NCI-H1092 (cell line): ENCODE measurements at places on chromosomes 7 and 10.

GRCh38 chr10:102267748-102268147 is 22.4 kb downstream of the GBF1 start:
- no peak for DNase-seq

DNA sequence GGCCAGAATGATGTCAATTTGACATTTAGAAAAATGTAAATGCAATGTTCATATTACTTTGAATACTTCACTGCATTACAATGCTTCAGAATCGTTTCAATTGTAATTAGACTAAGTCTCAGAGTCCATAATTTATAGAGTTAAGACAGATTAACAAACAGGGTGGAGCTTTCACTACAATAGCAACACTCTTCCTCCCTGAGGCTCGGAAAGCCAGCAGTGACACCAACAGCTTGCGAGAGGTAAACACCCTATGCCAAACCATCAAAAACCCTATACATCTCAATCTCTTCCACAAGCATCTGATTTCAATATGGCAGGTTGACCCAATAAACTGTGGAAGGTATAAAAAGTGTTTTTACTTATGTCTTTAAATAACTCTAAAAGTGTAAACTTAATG is 72.2 kb downstream of the DOCK4 start:
- DNase-seq: no peak

DNA sequence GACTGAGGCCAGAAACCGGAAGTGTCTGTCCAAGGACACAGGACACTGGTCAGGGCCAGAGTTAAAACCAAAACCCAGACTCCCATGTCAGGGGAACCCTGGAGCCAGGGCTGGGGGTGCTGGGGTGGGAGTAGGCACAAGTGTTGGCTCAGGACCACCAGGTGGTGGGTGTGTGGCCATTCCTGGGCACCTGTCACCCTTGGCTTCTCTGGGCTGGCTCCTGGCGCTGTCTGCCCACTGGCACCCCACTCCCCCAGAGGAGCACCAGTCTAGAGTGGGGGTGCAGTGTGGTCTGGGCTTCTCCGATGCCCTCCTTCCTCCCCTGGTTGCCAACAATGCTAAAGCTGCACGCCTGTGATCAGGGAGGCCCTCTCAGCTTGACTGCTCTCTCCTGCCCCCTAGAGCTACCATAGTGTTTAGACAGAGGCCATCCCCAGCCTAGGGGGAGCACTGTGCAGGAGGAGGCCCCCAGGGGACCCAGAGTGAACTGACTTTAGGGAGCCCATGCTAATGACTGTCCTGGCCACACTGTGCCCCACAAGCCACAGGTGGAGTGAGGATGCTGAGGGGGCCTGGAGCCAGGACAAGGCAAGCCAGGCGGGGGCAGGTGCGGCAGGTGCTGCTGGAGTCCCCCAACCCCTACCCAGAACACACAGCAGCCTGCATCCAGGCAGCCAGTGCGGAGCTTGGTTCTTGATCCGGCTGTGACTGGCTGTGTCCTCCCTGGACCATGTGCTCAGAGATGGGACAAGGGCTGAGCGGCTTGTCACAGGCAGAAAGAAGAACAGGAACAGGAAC is 11.0 kb downstream of the RASGEF1A start:
- DNase-seq: no peak

GRCh38 chr7:79709574-79710409 is 256.3 kb upstream of the MAGI2 start:
- peak; percentile 25 for DNase-seq

DNA sequence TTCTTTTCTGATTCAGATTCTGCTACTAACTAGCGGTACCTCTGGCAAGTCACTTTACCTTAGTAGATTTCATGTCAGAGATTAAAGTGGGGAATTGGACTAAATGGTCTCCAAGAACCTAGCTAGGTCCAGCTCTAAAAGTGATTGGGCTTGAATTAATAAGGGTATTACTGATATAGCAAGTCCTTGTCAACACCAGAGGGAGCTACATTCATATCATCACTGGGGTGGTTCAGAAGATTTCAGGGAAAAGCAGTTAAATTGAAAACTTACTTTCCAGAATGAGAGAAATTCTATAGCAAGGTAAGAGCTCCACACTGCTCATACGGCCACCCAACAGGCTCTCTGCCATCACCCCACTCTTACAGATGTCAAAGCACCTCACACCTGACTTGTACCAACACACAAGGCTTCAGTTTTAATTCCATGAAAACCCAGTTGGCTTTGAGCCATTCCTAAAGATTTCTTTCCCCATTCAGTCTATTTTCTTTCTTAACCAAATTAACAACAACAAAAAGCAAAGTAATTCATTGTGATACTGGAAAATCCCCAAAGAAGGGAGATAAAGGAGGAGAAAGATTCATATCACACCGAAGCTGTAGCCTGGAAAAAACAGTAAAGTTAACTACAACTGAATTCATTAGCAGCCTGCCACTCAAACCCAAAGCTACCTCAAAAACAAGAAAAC is 38.0 kb upstream of the SPOCK2 start:
- DNase-seq: no peak

DNA sequence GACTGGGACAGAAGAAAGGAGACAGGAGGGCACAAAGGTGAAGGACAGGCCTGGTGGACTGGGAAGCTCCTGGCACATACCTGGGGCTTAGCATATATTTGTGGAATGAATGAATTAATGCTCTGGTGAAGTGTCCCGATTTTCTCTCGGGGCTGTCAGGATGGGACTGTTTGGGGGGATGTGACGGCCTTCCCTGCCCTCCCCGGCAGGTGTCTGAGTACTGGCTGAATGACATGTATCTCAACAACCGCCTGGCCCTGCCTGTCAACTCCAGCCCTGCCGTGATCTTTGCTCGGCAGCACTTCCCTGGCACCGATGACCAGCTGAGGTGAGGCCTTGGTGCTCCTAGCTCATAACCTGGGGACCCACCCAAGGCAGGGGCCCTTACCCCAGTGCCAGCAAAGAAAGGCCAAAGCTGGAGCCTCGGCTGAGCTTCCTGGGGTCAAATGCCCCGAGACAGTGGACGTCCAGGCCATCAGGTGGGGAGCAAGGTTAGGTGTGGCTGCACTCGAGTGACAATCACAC is 6.5 kb downstream of the CHAT start:
- no peak for DNase-seq

DNA sequence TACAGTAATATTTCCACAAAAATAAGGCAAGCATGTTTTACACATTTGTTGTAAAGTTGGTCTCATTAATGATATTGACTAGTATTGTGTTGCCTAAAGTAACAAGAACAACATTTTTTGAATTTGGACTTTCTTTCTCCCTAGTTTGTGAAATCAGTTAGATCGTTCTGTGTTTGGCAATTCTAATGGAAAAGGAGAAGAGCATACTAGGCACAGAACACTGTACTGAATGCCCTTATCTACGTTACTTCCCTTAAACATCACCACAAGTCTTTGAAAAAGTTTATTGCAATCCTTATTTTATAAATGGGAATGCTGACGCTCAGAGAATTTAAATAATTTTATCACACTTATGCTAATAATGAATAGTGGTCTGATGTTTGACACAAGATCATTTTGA is 372.2 kb downstream of the EXOC4 start:
- DNase-seq: no peak

- no peak for DNase-seq
These were observed 115.0 kb downstream of the PLXDC2 start for GRCh38 chr10:19930936-19931893.

DNA sequence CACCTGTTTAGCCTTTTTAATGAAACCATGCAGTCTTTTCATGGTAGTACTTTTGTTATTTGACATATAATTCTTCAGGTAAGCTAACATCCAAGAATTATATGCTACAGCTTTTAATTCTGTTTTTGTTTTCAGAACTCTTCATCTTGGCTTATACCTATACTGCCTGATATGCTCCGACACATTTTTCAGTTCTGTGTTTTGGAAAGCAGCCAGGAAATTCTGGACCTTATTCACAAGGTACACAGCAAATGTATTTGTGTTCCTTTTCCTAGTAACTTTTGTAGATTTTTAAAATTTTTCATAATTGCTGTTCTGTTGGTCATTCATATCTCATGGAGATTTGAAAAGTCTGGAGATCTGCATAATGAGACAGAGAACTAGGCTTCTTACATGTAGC is 56.7 kb downstream of the BTAF1 start:
- DNase-seq: no peak

- no peak for DNase-seq
These were observed 56.8 kb downstream of the PARP12 start for GRCh38 chr7:140005754-140006503.

GRCh38 chr7:134357486-134357885 is 40.8 kb upstream of the SLC35B4 start:
- no peak for DNase-seq

- peak; percentile 34 for DNase-seq
These were observed 27.8 kb downstream of the NKX2-3 start for GRCh38 chr10:99560277-99561126.

DNA sequence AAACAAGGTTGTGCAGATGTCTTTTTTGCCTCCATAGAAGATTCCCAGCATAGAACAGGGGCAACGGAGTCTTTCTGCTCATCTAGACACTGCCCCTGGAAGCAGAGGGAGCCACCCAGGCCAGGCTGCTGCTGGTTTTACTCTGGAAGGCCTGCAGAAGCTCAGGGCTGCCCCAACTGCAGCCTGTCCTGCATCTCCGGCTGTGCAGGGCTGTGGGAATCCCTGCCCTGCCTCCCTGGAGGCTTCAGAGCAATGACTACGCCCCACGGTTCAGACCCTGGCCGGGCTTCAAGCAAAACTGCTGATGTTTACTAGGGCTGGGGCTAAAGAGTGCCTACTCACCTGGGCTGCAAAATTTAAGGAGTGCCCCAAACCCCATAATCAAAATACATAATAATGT is 43.9 kb downstream of the GHRHR start:
- no peak for DNase-seq
